ENCODE measurements at places on chromosomes 11 and 22.

- DNase-seq = no peak
Measured at GRCh38 chr11:35792148-35792845, 129.7 kb downstream of the TRIM44 start.

- DNase-seq = no peak
Measured at GRCh38 chr22:23115369-23115768, 26.4 kb downstream of the RSPH14 start.

DNA sequence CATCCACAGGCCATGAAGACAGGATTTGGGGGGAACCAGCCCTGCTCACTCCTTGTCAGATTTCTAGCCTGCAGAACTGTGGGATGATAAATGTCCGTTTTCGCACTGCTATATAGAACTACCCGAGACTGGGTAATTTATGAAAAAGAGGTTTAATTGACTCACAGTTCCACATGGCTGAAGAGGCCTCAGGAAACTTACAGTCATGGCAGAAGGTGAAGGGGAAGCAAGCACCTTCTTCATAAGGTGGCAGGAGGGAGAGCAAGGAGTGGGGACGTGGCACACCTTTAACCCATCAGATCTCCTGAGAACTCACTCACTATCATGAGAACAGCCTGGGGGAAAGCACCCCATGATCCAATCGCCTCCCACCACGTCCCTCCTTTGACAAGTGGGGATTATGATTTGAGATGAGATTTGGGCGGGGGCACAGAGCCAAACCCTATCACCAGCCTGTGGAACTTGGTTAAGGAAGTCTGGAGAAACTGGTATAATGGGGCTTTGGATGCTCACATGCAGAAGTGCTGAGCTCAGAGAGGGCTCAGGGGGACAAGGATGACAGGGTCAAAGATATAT, 50.7 kb downstream of the MYEOV start:
- DNase-seq = no peak

DNA sequence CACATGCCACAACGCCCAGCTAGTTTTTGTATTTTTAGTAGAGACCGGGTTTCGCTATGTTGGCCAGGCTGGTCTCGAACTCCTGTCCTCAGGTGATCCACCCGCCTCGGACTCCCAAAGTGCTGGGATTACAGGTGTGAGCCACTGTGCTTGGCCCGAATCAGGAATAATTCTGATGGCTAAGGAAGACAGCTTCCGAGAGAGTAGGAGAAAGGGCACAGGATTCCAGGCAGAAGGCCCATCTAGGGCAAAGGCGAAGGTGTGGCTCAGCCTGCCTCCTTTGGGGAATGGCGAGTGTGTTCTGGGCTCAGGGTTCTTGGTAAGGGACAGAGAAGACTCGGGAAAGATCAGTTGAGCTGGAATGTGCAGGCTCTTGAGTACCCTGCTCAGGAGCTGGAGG, 1.6 kb upstream of the SYCE3 start:
- DNase-seq = no peak

DNA sequence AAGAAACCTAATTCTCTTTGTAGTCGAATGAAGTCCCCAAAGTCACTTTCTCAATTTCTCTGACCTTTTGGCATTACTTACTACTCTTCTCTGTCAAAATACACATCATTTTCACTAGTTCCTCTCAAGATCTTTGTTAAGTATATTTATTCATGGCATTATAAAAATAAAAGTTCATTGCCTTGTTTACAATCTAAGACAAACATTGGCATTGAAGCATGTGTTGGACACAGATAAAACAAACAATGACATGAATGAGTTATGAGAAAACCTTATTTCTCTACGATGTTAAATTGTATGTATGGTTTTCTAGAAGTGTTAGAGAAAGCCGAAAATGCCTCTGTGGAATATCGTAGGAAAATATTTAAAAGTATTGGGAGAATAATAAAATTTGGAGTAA, 8.6 kb upstream of the OR51G1 start:
- no peak for DNase-seq

DNA sequence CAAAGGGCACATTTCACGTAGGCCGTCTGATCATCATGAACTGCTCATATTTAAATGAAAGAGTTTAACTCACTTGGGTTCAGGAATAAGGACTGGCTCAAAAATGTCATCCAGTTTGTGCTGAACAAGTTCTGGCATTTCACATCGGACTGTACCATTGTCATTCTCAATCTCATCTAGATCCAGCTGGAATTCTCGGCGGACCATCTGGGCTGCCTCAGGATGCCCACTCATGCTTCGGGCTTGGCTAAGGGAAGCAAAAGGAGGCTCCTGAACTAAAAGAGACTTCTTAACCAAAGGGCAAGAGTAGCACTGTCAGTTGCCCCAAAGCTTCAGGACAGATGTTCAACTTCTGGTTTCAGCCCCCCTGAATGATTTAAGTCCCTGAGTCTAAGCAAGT, 40.2 kb downstream of the F2 start:
- no peak for DNase-seq

DNA sequence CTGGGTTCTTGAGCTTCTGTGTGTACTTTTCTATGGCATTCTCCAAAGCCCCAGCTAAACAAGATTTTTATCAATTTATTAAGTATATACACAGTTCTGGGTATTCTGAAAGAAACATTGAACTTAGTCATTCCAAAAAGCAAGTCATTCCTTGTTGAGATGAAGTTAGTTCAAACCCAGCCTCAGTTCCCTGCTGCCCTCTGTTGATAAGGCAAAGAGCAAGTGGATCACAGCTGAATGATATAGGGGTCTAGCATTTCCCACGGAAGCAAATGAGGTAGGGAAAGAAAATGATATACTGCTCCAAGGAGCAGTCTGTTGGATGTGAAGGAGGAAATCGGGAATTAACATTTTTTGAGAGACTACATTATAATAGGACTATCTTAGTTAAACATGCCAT, 841.8 kb upstream of the TENM4 start:
- no peak for DNase-seq

DNA sequence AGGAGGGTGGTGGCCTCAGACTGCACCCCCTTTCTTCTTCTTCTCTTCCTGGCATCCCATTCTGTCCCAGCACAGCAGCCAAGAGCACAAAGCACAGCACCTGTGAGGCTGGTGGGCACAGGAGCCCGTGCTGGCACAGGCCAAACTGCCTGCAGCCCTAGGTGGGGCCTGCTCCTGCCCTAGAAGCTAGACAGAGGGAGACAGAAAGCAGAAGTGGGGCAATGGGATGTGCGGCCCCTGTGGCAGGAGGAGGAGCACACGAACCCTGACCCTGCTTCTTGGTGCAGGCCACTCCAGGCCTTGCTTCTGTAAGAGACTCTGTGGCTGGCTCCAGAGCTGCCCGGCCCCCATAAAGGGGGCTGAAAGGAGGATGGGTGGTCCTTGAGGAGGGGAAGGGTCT, 3.9 kb upstream of the PTS start:
- DNase-seq = no peak

DNA sequence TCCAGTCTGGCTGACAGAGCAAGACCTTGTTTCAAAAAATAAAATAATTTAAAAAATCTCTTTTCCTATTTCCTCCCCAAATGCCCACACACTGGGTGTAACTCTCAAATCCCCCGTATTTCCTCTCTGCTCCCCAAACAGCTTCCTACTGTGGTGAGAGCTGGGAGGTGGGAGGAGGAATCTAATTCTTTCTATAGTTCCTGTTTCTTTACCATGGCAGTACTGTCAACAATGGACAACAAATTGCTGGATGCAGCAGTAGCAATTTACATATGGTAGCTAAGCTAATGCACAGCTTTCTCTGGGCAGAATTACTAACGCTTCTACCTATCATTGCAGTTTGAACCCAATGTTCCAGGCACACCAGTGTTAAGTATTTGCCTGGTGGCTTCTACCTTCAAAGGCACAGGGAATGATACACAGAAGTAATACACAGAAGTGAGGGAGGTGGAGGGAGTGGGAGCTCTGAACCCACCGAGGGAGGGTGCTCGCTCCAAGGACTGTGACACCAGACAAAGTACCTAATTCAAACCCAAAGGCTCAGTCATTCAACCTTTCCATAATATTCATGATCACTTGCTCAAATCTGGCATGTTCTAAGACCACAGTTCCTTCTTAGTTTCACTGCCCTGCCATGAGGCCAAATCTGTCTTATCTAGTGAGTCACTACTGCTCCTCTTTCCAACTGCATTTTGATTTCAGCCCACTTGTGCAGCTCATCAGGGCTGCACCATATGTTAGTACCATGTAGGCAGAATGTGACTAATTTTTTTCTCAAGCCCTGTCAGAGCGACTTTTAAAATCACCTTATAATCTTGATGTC, 37.9 kb downstream of the CELF1 start:
- DNase-seq = no peak

DNA sequence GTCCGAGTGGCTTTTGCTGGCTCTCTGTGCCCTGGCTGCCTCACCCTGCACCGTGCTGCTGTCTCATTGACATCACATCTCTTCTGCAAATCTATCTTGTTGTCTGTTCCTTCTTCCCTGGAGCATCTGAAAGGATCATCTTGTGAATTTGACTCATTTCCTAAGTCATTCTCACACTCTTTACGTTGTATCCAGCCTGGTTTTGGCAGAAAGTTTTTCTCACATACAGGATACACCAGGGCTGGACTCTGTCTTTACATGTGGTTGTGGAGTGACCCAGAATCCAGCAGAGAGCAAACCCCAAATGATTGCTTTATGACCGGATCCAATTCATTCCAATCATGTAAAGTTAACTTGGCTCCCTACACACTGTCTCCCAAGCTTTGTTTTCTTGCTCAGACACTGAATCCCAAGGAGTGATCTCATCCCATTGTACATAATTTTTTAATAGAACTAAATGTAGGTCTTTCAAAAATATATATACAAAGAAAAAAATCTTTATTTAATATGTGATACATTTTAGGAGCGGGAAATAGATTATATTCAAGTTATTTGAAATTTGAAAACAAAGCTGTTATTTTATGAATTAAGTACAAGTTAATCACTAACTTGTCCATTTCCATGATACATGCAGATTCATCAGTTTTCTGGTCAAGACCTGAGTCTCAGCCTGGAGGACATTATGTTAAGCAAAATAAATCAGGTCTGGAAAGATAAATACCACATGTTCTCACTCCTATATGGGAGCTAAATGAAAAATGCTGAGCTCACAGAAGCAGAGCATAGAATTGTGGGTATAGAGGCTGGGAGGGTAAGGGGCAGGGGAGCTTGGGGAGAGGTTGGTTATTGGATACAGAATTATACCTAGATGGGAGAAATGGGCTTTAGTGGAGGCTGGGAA, 2.9 kb upstream of the RFPL1 start:
- DNase-seq = no peak

GRCh38 chr11:65503949-65504673, 5.3 kb downstream of the MALAT1 start:
- no peak for DNase-seq

GRCh38 chr11:122681070-122681469, 25.5 kb downstream of the UBASH3B start:
- DNase-seq = no peak

GRCh38 chr11:100940111-100940510, 189.5 kb downstream of the PGR start:
- DNase-seq = no peak

DNA sequence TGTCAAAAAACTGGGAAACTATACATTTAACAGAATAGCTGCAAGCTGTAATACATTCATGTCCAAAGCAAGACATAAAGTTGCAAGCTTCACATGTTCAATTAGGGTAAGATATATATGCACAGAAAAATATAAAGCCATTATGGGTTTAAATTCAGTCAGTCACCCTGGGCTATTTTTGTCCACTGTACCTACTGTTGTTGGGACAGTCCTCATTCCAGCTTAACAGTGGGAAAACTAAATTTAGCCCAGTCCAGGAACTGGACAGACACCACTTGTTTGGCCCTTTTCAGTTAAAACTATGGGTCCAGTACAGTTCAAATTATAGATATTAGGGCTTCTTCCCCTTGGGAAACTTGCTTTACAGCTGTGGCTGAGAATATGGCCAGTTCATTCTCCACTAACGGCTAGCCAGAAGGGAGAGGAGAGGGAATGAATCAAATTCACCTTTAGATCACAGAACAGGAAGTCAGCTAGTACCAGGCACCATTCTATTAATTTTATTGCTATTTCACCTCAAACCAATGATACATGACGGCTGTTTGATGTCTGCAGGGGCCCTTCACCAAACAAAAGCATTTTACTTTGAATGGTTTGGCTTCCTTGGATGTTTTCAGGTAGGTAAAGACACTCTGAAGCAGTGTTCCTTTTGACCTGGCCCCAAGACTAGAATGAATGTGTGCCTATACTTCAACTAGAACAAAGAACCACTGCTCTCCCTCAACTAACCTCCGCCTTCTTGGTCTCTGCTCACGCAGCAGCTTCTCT, 22.2 kb downstream of the ZNF280B start:
- no peak for DNase-seq
